ENCODE measurements at places on chromosomes 1 and 21.

DNA sequence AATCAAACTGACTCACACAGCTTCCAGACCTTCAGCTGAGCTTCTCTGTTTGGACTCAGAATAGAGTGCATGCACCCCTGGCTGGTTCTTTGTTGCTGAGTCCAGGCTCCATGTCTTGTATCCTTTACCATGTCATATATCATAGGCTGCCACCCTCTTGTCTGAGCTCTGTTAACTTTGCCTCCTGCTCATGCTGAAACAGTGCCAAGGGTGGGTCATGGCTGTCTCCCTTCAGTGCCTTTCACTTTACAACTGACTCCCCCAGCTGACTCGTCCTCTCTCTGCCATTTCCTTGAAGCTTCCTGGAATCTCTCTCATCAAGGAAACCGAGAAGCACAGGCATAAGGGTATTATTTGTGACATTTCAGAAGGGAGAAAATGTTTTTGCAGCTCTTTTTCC is 885.3 kb downstream of the TTLL7 start:
- DNase-seq, result no peak

DNA sequence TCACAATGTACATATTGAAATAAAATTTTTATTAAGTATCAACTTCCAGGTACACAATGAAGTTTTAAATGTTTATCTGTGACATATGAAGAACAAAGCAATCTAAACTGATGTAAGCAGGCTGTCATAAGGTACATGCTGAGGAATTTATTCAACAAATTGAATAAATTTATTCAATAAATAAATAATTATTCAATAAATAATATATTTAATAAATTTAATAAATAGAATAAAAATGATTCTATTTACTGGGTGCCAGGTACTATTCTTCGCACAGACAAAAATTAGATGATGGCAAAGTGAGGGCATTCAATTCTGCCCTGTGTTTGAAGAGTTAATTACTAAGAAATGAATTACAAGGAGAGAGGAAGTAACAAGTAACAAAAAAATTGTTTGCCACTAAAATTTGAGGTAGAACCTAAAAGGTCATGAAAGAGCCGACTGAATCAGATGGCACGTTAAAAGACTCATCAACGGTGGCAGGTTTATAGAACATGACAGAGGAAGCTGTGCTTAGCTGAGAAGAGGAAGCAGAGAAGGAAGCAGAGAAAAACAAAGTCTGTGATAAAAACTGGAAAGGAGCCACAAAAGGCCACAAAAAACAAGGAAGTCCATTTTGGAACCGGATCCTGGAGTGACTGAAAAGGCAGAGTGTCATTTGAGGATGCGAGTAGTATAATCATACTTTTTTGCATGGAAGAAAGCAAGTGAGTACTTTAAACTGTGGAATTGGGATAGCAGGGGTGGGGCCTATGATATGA is 2.2 kb upstream of the USP24 start:
- no peak for DNase-seq

- no peak for DNase-seq
These were observed 29.1 kb upstream of the KIAA0040 start for GRCh38 chr1:175221557-175222175.

DNA sequence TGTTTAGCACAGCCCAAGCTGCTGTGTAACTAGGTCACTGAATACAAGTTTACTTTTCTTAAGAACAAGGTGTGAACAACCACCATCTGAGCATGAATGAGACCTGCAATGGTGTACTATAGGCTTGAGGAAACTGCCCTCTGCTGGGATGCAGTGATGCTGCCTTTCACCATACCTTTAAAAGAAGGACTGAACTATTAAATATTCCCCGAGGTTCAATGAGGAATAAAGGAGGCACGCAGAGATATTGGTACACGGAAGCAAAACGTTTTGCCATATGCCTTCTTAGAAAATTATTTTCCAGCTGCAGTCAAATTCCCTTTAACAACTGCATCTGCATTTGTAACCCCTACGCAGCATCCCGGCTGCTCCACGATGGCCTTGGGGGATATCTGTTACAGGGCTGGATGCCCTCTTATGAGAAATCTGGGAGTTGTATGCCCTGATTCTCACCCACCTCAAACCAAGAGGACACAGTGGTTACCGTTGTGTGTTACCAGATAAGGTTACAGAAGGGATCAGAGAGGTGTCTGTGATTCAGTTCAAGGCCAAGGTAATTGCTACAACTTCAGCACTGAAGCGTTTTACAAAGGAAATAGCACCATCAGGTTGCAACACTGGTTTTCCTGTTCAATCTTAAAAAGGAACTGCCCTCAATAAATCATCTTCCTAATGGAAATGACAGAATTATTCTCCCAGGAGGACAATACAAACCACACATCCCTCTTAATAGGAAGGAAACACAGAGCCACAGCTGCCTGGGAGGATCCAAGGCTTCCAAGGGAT is 470.5 kb downstream of the LTN1 start:
- DNase-seq, result no peak

GRCh38 chr1:65235867-65236805 is 73.2 kb upstream of the DNAJC6 start:
- no peak for DNase-seq

DNA sequence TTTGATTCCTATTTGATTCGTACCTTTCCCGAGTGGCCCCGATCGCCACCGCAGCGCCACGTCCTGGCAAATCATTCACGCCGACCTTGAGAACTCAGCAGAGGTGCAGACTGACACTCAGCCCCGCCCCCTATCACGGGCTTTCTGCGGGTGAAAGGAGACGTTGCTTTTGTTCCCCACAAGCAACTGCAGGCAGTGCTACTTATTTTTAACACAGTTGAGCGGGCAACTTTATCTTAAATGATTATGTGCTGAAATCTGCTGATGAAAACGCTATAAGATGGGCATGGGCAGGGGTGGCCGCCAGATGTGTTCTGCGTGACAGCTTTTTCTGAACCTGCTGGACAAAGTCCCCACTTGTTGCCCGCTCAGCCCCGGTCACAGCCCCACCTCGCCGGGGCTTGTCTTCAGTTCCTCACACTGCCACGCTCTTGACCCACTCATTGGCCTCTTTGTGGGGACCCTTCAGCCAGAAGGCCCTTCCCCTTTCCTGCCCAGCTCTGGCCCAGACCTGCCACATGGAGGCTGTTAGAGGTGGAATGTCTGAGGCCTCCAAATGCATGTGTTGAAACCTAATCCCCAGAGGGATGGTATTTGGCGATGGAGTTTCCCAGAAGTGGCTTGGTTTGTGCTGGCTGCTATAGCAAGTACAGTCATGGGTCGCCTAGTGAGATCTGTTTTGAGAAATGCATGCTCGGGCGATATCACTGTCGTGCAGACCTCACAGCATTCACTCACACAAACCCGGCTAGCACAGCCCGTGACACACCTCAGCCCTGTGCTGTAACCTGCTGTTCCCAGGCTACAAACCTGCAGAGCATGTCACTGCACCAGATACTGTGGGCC is 15.7 kb upstream of the PDXK start:
- no peak for DNase-seq
